ENCODE measurements at places on chromosomes 6 and 20.
A peak's percentile ranks its signal among the peaks of the same experiment; 100 is the strongest.

GRCh38 chr20:50354721-50355589, 155.2 kb upstream of the PTPN1 start:
- no peak for DNase-seq

- no peak for DNase-seq
Observed at GRCh38 chr6:47490676-47491075, 13.1 kb downstream of the CD2AP start.

DNA sequence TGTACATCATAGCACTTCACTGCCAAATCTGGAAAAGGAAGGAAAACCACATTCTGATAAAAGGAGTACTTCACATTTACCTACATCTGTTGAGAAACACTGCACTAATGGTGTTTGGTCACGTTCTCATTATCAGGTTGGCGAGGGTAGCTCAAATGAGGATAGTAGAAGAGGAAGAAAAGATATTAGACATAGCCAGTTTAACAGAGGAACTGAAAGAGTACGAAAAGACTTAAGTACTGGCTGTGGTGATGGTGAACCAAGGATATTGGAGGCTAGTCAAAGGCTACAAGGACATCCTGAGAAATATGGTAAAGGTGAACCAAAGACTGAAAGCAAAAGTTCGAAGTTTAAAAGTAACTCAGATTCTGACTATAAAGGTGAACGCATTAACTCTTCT, 32.0 kb upstream of the GJA10 start:
- DNase-seq, result no peak

GRCh38 chr6:80548532-80548931, 442.1 kb downstream of the BCKDHB start:
- no peak for DNase-seq

GRCh38 chr6:157094038-157094437, 229.3 kb downstream of the TMEM242 start:
- no peak for DNase-seq

DNA sequence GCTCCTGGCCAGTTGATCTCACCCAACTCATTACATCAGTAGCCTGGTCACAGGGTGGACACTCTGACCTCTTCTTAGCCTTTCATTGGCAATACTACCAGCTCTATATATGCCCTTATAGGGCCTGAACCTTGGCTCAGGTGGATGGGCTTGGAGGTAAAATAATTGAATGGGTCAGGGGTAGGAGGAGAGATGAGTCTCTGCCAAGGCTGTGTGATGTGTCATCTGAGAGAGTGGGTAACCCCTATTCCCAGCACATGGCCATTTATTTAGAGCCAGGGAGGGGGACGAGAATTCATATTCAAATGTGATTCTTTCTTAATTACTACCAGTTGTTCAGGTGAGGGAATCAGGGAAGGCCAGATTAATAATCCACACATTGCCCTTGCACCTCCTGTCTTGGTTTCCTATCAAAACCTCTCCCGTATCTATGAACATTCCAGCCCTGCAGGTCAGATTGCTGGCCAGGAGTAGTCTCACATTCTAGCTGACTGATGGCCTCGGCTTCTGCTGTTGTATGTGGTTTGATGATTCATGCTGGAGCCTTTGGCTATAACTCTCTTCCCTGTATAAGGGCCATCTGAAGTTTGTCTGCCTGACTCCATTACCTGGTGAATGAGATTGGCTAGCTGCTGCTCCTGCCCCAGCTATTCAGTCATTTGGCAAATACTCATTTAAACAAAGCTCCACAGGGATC, 13.4 kb downstream of the C20orf173 start:
- peak; percentile 95 for DNase-seq

DNA sequence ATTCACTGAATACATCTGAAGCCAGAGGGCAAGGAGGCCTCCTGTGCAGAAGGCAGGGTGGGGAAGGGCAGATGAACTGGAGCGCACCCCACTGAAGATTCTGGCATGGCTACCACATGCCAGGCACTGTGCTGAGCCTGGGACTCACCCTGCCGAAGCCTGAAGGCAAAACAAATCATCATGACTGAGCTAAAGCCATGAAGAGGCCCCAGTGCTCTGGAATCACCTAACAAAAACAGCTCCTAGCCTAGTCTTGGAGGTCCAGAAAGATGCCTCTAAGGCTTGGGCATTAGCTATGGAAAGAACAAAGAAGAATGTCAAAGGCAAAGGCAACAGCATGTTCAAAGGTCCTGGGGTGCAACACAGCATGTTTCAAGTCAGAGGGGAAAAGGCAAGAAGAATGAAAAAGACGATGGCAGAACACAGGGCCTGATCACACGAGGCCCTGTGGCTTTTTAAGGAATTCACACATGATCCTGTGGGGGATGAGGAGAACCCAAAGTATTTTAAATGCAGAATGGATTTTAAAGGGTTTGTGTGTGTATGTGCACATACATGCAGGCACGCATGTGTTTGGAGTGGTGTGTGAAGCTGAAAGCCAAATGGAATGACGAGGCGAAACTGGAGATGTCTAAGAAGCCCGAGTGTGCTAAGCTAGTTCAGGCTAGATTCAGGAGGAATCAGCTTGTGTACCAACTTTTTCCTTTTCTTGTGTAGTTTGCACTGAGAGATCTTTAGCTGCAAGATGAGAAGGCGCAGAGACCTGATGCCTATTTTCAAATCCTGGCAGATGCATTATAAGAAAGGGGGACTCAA, 261.4 kb downstream of the ZNF217 start:
- DNase-seq, result no peak

- DNase-seq, result peak; percentile 93
Observed at GRCh38 chr6:137808191-137808590, 58.9 kb upstream of the TNFAIP3 start.

DNA sequence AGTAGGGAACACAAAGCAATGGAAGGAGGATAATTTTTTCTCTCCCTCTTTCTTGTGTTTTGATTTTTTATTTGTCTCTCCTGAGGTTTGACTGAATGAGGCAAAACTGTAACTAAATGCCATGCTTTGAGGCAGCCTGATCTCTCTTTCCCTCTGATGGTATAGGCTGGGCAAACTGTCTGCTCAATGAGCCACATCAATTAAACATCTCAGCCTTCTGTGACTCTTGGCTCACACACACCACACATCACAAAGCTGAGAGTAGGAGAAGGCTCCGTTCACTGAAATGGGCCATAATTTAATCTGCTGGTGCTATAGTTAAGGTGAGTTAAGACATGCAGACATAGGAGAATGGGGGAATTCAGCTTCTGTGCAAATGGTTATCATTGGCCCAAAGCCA, 28.1 kb upstream of the SCGN start:
- no peak for DNase-seq

DNA sequence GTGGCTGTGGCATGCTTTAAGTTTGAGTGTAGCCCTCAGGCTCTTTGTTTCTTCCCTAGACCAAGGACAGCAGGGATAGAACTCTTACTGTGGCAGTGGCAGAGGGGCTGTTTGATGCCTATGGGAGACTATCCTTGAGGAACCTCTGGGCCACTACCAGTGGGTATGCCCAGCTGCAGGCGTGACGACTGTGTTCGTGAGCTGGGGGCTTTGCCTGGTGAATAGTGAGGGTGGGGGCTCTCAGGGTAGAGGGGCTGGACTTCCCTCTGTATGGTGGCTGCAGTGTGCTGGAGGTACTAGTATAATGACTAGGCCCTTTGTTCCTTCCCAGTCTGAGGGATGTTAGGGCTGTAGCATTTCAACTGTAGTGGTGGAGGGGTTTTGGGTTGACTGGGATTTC, 1242.0 kb downstream of the KHDRBS2 start:
- no peak for DNase-seq

GRCh38 chr6:53139841-53140413, 8.7 kb downstream of the GCM1 start:
- no peak for DNase-seq

DNA sequence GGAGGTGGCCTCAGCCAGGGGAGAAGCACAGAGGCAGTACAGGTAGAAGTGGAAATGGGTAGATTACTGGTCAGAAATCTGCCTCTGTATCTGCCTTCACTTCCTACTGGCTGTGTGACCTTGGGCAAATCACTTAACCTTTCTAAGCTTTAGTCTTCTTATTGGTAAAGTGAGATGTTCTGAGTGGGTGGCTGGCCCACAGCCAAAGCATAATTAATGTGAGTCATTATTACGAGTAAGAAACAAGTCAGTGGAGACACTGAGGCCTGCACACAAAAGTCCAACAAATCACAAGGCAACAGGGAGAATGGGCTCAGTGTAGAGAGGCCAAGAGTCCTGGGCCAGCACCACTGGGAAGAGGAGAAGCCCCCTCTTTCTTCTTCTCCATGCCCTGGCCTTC, 39.1 kb downstream of the NRN1 start:
- DNase-seq, result peak; percentile 2

DNA sequence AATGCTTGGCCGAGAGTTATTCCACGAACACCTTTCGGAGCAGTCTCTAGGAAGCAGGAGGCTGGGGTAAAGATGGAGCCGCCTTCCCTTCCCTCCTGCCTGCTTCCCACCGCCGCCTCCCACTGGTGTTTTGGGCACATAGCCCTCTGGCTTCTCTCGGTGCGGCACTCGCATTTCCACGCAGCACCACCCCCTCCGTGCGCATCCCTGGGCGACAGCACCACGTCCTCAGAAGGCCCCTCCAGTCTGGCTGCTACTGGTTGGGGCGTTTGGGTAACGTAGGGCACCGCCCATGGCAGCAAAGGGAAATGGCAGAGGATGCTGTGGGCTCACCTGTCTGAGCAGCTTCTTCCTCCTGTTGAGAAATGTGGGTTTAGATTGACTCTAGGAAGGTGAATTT, 2.4 kb downstream of the COL20A1 start:
- no peak for DNase-seq

DNA sequence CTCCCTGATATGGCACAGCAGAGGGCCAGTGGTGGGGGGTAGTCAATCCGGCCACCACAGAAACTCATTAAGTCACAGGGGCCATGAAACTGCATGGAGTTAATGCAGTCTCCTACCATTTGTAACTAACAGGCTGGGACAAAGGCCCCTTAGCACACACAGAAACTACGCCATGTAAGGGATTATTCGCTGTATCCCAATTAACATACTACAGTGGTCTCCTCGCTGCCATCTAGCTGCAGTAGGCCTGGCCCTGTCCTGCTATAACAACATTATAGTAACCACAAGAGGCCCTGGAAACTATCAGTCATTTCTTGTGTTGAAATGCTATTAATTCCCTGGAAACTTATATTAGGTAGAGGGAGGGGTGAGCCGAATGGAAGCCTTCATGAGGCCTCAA, 72.3 kb upstream of the CCN2 start:
- peak; percentile 10 for DNase-seq

DNA sequence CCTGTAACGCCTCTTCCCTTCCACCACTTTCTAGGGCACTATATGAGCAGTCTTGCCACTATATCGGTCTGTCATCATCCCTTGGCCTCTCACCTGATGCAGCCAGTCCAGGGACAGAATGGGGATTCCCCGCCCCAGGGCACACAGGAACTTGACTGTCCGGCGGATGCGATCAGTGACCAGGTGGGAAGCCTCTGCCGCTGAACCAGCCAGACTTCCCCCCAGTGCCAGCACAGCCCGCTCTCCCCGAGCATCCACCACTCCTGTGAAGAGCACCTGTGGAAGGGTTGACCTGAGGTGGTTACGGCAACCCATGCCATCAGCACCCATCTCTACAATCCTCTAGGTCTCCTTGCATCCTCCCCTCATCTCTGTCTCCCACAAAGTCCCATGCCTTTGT, 12.2 kb upstream of the NRM start:
- no peak for DNase-seq

GRCh38 chr6:130937942-130938604, 110.9 kb downstream of the SMLR1 start:
- DNase-seq, result peak; percentile 59

DNA sequence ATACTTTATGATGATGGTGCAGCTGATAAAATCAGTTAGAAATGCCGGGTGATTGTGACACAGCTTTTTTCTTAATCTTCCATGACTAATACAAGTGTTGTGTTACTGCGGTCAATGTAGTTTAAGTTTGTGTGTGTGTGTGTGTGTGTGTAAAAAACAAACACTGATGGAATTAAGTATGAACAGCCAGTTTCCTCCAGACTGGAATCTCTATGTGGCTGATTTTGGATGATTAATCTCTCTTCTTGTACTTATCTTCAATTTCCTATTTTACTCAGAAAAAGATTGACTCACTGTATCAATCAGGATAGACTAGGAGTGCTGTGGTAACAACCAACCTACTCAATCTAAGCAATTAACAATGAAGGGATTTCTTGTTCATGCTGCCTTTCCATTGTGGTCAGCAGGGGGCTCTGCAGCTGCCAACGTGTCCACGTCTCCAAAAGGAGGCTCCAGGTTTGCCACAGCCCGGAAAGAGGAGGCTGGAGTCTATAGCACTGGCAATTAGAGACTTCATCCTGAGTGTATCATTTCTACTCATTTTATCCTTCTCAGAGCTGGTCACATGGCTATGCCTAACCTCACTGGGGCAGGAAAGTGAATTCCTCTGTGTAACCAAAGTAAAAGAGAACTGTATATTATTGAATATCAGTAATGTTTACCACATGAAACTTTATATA, 107.7 kb downstream of the CD109 start:
- DNase-seq, result peak; percentile 90

GRCh38 chr6:120875900-120876299, 458.4 kb downstream of the TBC1D32 start:
- DNase-seq, result no peak

GRCh38 chr6:7159790-7160525, 52.2 kb downstream of the RREB1 start:
- DNase-seq, result no peak

DNA sequence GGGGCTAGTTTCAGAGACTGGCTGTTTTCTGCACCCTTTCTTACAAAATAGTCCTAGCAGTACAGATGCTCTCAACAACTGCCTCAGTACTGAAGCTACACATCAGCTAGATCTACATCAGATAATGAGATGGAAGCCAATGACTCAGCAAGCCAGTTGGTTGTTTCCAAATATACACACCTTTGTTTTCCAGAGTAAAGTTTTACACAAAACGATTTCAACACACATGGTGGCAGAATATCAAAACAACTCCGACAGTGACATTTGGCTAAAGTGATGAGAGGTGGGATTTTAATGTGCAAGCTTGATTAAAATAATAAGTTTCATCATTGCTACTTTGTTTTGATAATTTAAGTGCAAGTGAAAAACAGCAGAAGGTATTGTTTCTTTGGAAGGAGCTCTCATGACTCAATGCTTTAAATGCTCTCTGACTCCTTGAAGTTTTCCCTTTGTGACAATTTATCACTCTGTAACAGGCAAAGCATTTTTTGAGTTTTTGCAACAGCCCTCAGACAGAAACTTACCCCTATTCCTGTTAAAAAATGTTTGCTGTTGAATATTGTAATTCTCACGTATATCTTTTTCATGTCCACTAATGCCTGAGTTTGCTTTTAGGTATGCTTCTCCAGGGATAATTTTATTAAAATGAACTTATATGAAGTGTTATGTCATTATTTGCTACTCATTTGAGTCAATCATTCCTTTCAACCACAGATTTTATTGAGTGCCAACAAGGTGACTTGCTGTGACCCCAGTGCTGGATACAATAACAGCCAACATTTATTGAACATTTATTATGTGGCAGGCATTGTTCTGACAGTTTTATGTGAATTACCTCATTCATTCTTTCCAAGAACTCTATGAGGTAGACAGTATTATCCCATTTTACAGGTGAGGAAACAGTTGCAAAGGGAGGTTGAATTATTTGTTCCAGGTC, 882.0 kb downstream of the TFAP2A start:
- DNase-seq, result peak; percentile 61
